ENCODE measurements at places on chromosomes 12 and 14.

DNA sequence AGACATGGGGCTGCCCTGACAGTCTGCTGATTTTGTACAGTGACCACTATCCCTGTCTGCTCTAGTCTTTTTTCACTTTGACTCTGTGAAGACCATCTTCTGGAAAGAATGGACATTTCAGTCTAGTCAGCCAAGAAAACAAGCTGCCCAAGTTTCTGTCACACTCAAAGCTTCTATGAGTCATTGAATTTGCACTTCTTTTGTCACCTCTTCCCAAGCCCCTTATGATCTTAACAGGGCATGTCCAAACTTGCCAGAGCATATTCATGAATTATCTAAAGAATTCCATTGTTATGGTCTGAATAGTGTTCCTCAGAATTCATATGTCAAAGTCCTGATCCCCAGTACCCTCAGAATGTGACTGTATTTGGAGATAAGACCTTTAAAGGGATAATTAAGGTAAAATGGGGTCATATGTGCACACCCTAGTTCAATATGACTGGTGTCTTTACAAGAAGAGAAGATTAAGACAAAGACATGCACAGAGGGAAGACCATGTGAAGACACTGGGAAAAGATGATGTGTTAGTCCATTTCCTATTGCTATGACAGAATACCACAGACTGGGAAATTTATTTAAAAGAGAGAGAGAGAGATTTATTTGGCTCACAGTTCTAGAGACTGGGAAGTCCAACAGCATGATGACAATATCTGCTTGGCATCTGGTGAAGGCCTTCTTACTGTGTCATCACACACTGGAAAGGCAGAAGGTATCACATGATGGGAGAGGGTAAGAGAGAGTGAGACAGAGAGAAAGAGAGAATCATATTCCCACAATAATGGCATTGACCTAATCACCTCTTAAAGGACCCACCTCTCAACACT, 242.6 kb downstream of the BTG1 start:
- DNase-seq: no peak

- DNase-seq: no peak
These were observed 4.5 kb downstream of the E2F7 start for GRCh38 chr12:77060883-77061240.

DNA sequence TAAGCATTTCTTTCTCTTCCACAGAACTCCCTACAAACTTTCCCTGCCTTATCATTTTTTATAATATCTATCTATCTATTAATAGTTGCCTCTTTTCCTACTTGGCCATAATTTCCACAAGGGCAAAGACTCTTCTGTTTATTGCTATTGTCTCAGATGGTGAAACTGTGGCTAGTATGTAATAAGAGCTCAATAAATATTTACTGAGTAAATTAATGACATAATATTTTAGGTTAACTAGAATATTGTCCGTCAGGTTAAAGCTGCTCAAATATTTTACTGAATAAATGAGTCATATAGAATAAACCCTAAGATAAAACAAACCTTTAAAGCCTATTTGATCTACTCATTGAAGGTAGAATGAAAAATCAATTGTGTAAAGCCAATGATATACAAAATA, 240.5 kb downstream of the PPFIA2 start:
- DNase-seq: no peak

GRCh38 chr12:119236372-119236771, 57.6 kb downstream of the HSPB8 start:
- no peak for DNase-seq

GRCh38 chr14:50045039-50045711, 71.2 kb downstream of the VCPKMT start:
- DNase-seq: peak; percentile 95

DNA sequence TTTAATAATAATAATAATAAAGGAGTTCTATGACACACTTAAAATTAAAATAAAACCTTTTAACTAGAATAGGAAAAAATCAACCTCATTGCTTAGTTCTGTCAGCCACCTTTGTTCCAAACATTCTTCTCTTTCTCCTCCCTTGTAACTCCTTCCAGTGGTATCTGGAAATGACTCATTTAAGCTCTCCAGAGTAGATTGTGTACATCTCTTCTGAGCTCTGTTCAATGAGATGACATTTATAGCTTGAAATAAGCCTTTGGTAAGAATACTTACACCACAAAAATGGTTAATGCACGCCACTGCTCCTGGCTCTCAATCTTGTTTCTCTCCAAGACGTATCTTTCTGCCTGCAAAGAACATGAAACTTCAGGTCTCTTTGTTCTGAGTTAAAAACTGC, 70.3 kb downstream of the STAB2 start:
- DNase-seq: no peak

DNA sequence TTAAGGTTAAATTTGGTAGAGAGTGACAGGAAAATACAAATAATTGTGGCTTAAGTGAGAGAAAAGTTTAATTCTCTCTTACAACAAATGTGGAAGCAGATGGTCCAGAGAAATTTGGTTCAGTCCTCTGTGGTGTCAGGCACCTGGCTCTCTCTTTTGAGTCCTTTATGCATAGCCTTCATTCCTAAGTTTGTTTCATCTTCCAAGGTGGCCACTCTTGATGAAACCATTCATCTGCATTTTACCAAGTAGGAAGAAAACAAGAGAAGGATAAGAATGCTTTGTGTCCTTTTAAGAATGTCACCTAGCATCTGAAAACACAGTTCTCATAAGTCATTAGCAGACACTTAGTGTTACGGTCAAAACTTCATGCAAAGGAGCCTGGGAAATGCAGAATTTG, 442.5 kb downstream of the CCER1 start:
- no peak for DNase-seq

DNA sequence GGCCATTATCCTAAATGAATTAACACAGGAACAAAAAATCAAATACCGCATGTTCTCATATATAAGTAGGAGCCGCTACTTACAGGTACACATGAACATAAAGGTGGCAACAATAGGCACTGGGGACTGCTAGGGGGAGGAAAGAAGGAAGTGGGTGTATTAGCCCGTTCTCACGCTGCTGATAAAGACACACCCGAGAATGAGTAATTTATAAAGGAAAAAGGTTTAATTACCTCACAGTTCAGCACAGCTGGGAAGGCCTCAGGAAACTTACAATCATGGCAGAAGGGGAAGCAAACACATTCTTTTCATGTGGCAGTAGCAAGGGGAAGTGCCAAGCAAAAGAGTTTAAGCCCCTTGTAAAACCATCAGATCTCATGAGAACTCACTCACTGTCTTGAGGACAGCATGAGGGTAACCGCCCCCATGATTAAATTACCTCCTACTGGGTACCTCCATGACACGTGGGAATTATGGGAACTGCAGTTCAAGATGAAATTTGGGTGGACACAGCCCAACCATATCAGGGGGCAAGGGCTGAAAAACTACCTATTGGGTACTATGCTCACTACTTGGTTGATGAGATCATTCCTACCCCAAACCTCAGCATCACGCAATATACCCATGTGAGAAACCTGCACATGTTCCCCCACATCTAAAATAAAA, 16.4 kb upstream of the MIA2 start:
- DNase-seq: no peak

DNA sequence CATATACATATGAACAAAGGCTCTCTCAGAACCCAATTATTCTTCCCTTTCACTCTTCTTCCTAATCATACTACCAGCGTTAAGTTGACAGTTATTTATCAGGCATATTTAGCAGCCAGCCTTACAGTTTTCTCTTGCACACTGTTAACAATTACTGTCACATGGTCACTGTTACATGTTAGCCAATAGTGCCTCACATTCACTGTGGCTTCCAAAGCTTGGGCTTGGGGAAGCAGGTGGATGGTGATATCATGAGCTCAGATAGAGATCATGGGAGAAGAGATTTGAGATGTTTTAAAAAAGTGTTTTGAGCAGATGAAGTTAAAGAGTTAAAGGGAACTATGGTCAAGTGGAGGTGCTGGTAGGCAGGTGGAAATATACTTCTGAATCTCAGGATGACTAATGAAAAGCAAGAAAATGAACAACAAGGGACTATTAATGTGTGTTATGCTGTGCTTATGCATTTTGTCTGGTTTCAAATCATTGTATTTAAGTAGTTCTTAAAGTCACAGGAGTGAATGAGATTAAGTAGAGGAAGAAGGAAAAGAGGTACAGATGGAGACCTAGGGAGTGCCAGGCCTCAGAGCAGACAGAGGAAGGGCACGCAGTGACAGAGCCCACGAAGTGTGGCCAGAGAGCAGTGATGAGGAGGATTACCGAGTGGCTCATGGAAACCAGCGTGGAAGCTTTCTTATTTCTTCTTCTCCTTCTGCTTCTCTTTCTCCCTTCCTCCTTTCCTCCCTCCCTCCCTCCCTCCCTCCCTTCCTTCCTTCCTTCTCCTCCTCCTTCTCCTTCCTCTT, 39.6 kb downstream of the BICD1 start:
- no peak for DNase-seq

GRCh38 chr14:92794547-92794941, 439 bp downstream of the GOLGA5 start:
- peak; percentile 41 for DNase-seq

- no peak for DNase-seq
These were observed 281.6 kb downstream of the ITPR2 start for GRCh38 chr12:26551385-26551784.

DNA sequence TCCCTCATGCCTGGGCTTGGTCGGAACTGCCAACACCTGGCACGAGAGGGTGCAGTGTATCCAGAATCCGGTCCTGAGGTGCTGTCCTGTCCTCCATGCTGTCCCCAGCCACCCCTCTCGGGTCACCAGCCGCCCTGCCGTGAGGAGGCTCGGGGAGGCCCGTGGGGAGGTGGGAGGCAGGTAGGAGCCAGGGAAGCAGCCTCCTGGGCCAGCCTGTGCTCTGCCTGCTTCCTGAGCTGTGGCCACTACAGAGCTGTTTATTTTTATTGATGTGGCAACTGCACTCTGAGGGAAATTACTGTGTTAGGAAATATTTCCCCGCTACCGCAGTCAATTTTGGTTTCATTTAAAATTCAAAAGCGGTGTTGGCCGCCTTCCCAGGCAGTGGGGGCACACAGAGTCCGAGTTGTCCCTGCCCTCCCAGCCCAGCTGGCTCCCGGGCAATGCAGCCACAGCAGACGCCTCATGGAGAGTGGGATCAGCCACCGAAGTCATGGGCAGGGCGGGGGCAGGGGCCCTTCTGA, 18.3 kb downstream of the NOC4L start:
- no peak for DNase-seq

- DNase-seq: no peak
These were observed 193.7 kb upstream of the FRMD6 start for GRCh38 chr14:51457843-51458562.

GRCh38 chr12:52238207-52238840, 5.3 kb downstream of the KRT7 start:
- no peak for DNase-seq

DNA sequence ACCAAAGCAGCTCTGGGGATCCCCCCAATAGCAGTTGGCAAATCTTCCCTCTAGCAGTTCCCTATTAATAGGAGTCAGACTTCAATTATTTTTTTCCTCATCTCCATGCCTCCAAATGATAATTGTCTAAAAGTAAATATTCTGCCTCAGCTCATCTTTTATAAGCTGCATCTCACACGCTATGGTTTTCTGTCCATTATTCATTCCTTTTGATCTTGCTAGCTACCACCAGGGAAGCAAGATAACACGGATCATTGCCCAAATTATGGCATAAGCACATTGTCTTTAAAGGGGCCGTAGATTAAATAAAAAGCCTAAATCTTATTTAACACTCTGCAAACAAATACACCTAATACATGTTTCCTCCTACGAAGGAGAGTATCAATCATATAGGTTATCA, 670.8 kb upstream of the FLRT2 start:
- no peak for DNase-seq

DNA sequence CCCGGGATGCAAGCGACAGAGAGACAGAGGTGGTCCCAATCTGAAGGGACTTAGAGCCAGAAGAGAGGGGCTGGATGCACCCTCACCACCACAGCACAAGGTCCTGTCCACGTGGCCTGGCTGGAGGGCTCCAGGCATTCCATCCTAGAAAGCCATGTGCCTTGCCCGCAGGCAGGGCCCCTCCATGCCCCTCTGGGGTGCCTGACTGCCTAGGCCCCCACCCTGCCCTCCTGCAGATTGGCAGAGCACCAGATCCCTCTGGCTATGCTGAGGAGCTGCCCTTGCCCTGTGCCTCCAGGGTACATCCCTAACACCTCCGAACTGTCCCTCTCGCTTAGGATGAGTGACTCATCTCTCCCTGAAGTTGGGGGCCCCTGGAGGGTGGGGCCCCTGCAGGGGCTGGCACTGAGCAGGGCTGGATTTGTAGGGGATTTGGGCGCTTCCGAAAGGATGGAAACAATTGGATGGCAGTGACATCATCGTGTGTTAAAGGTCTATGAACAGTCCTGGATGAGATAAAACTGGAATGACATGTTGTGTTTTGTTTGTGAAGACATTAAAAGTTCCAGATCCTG, 50.9 kb downstream of the CHGA start:
- DNase-seq: no peak

DNA sequence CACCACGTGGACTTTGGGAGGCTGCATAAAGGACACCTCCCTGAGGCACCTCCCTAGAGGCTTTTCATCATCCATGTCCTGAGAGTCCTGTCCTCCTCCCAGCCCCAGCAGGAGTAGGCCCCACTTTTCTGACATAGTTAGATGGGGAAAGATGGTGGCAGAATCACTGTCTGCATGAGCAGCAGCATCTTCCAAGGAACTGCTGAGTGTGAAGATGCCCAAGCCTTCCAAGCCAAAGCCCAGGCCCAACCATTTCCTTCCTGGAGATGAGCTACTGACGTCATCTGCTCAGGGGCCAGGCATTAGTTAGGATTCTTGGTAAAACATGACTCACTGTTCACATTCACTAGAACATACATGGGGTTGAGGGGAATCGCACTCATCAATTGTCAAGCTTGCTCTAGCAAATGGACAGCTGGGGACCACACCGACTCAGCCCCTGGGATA, 37.3 kb downstream of the VDR start:
- DNase-seq: peak; percentile 76

DNA sequence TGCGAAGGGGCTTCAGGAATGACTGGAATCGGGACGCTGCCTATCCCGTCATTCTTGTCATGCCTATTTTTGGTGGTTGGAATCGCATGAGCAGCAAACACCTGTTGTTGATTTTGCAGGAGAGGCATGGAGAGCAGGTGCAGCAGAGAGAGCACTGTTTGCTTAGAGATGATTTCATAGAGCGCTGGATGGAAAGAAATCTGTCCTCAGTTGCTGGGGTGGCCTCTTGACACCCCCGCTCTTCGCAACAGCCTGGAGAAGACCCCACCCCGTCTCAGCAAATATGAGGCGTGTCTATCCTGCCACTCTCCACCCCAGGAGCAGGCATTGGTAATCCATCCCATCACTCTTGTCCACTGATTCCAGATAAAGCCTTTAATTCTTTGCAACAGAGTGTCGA, 19.3 kb upstream of the NCOR2 start:
- no peak for DNase-seq

Data from activated CD8-positive, alpha-beta memory T cell treated with anti-CD3 and anti-CD28 coated beads, Interleukin-2, amount 10 ng/mL, durations not matched to agents 7 days and 5 days (primary cell).